ENCODE measurements at places on chromosomes 2 and 18. TPM values are rescaled to one million over a fixed set of nuclear protein-coding genes. Genes with fewer than 3 reads are reported as not detected.

DNA sequence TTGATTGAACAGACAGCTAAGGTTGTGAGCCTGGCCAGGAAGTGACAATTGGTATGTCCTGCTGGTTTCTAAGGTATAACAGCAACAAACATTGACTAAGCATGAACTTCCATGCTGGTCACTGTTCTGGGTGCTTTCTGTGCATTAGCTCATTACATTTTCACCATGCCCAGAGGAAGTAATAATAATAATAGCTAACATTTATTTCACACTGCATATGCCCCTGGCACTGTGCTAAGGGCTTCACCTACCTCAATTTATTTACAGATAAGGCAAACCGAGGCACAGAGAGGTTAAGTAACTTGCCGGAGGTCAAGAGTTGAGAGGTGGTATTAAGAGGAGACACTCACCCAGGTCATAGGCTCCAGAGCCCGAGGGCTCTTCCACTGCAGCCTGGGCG, 113.6 kb downstream of the PDCL3 start:
- no peak for DNase-seq

The SKA1 gene
- polyA plus RNA-seq = 4.0 TPM

DNA sequence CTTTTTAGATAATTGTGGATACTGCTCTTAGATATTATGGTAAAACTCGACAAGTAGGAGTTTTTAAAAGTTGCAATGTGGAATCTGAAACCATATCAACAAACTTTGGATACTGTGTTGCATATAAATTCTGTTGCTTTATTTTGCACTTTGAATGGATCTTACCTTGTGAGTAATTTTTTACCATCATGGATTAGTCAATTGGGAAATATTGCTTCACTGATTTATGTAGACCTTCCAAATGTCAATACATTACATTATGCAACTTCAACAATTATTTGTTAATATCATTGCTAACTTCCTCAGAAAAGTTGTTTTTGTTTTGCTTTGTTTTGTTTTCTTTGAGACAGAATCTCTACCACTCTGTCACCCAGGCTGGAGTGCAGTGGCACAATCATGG, 102.0 kb upstream of the SLC38A11 start:
- no peak for DNase-seq

- DNase-seq = no peak
Measured at GRCh38 chr2:73043929-73044832, 27.3 kb downstream of the SFXN5 start.

The PLEKHB2 gene
- polyA plus RNA-seq = 54.0 TPM

The CCDC102B gene
- 1.7 TPM for polyA plus RNA-seq

DNA sequence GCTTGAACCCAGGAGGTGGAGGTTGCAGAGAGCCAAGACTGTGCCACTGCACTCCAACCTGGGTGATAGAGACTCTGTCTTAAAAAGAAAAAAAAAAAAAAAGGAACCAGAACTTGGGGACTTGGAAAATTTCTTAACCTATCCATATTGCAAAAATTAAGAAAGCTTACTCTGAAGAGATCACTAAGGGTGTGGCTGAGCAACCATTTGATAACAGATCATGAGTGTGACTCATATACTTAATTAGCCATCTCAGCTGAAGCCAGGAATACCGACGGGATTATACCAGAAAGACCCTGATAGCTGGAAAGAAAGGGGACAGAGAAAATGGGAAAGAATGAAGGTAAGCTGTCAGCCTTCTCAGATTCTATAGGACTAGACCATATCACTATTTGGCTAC, 7.1 kb upstream of the ADD2 start:
- no peak for DNase-seq

GRCh38 chr2:118576109-118576855, 271.2 kb downstream of the EN1 start:
- DNase-seq = no peak

DNA sequence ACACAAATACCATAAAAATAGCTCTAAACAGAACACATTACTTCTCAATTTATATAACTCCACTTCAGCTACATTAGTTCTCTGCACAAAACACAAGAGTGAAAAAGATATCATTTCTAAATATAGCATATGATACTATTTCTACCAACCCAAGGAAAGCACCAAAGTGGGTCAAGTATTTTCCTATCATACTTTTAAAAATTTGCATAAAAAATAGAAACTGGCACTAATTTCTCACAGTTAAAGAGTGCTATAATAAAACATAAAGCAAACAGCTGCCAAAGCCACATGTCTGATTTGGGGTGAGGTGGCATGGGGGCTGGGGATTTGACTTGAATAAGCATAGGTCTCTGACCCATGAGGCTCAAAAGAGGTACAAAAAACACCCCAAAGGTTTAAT, 61.5 kb downstream of the BARD1 start:
- no peak for DNase-seq
